ENCODE measurements at places on chromosomes 11 and 22.

GRCh38 chr11:71301046-71301857, 48.9 kb upstream of the SHANK2 start:
- DNase-seq: no peak

DNA sequence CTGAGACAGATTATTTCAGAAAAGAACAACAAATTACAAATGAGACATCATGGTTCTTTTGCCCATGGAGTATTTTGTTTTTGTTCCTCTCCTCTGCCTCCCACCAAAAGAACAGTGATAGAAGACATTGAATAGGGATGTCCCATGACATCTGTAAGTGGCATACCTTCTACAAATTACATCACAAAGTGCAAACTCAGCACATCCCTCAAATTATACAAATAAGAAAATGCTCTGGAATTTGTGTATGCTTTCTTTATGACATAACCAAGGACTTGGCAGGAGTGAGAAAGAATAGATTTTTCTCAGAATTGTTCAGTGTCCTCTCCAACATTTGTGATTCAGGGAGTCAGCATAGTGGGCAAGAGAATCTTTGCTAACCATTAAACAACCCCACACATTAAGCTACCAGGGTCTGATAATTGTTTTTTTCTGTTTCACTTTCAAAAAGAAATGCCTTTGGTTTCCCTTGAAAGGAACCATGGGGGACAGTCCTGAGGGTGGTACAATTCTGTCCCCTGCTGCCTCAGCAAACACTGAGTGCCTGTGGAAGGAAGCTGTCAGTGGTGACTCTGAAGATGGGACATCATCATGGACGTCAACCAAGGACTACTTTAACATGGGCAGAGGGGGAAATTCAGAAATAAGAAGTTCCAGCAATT, 430.3 kb downstream of the AASDHPPT start:
- DNase-seq: no peak

DNA sequence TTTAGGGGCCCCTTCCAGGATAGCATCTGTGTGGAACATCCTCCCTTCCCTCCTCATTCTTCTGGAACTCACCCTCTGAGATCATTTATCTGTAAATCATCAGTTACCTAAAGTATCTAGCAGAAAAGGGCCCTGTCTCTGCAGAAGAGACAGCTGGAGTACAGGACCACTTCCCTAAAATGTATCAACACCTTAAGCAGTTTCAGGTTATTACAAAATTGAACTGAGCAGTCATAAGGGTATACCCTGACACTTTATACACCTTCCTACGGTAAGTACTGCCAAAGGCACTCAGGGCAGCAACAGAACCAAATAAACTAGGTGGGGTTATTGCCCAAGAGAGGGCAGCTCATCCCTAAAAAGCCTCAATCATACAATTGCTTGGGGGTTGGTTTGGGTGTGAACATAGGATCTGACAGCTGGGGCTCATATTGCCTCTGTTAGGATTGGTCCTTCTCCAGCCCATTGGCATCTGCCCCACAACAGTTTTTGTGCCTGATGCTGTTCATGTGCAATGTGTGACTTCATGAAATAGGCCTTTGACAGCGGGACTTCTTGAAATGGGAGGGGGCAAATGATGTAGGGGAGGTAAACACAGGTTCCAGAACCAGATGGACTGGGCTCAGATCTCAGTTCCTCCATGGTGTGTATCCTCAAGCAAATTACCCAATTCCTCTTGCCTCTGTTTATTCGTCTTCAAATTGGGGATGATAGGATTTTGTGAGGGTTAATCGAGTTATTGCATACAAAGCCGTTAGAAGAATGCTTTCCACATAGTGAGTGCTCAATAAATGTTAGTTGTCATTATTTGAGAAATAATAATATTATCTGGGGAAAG, 2.9 kb downstream of the POU2AF3 start:
- DNase-seq: no peak

DNA sequence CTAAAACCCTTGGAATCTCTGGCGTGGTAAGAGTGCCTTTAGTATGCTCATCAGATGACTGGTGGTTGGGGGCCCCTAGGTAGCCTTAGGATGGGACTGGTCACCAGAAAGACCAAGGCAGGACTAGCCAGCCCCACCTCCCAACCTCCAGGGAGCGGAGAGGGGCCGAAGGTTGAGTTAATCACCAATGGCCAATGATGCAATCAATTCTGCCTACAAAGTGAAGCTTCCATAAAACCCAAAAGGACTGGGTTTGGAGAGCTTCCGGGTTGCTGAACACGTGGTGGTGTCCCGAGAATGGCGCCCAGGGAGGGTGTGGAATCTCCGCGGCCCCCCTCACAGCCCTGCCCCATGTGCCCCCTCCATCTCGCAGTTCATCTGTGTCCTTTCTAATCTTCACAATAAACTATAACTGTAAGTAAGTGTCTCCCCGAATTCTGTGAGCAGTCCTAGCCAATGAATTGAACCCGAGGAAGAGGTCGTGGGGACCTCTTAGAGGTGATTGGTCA, 66.4 kb upstream of the SLC22A12 start:
- DNase-seq: no peak

DNA sequence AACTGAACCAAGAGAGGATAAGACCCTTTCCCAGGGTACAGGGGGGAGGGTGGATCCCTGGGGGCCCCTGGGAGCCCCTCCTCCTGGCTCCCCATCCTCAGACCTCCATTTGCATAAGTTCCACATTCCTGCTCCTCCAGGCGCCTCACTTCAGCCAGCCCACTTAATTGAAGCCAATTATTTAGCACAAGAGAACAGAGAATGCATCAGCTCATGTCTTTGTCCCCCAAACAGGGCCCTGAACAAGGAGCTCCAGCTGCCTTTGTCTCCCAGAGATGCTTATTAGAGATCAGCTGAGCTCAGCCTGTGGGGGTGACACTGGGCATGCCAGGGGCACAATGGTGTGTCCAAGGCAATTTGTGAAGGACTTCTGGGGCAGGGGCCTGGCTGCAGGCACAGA, 89.9 kb upstream of the PRDM11 start:
- DNase-seq: no peak

DNA sequence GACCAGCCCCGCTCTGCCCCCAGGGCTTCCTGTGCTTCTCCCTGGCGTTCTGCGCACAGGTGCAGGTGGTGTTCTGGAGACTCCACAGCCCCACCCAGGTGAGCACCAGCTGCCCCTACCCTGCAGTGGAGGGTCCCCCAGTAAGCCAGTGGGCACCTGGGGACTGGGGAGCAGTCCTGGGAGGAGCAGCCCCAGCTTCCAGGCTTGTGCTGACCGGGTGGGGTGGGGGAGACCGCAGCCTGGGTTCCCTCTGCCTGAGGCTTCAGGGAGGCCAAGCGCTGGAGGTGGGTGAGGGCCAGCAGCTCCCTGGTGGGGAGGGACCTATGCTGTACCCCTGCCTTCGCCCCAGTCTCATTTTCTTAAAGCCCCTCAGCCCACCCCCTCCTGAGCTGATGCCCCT, 6.9 kb downstream of the TSPAN32 start:
- no peak for DNase-seq

DNA sequence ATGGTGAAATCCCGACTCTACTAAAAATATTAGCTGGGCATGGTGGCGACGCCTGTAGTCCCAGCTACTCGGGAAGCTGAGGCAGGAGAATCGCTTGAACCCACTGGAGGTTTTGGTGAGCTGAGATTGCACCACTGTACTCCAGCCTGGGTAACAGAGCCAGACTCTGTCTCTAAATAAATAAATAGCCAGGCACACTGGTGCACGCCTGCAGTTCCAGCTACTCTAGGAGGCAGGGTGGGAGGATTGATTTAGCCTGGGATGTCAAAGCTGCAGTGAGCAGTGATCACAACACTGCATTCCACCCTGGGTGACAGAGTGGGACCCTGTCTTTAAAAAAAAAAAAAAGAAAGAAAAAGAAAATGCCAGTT, 17.4 kb downstream of the SUSD2 start:
- DNase-seq: no peak

DNA sequence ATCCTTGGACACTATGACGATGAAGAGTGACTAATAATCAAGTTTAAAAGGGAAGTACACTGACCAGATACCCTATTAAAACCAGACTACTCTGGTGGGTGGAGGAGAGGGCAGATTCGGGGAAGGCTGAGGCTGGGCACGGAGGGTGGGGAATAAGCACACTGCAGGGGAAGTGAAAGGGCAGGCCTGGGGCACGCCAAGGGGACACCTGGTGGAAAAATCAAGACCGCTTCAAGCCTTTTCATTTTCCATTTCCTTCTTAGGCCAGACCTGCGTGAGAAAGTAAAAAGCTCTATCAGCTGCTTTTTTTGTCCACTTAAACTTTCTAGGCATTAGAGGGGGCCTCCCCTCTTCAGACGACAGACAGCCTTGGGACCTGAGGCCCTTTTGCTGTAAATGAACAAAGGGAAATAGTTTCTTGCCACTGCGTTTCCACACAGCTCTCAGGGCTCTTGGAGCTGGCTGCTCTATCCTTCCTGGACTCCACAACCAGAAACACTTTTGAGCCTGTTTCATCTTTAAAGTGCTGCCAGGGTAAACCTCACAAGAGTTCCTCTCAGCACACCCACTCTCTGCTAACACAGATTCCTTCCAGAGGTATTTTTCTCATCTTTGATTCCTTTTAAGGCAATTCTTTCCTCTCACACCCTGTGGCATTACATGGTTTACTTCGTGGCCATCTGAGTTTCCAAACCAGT, 25.0 kb upstream of the SERPIND1 start:
- DNase-seq: no peak

DNA sequence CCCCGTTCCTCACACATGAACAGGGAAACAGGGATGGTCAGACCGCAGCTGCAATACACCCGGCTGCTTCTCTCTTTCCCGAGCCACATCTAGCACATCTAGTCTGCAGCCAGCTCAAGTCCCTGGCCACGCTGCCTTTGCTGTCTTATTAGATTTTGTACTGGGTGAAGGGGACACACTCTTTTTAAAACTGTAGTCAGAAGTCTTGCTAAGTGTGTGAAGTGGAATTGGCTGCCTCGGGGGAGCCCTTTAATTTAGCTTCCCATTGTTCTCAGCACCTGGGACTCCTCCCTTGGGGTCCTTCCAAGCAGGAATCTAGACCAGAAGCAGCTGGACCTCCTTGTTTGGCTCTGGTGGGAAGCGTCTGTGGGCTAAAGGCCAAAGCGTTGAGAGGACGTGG, 420.0 kb downstream of the CTTN start:
- DNase-seq: no peak

DNA sequence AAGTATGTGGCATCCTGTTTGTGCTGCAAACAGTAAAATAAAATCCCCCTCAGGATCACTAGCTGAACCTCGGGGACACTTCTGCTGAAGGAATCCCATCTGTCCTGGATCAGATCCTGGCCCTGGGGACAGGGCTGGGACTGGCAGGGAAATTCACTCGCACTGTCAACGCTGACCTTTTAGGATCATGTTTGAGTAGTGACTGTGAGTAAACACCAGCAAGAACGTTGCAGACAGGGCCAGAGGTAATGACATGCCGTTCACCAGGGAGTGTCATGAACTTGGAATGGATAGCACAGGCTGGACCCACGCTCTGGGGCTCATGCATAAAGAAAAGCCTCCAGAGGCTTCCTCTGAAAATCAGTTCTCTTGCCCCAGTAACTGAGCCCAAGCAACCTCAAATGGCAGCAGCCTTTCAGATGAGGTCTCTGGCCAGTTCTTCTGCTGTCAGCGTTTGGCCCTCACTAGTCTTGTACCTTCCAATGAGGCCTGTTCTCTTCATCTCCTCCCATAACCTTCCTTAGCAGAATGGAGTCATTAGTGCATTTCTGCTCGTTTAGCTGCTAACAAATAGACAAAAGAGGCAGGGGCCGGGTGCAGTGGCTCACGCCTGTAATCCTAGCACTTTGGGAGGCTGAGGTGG, 51.0 kb upstream of the BARX2 start:
- DNase-seq: no peak

DNA sequence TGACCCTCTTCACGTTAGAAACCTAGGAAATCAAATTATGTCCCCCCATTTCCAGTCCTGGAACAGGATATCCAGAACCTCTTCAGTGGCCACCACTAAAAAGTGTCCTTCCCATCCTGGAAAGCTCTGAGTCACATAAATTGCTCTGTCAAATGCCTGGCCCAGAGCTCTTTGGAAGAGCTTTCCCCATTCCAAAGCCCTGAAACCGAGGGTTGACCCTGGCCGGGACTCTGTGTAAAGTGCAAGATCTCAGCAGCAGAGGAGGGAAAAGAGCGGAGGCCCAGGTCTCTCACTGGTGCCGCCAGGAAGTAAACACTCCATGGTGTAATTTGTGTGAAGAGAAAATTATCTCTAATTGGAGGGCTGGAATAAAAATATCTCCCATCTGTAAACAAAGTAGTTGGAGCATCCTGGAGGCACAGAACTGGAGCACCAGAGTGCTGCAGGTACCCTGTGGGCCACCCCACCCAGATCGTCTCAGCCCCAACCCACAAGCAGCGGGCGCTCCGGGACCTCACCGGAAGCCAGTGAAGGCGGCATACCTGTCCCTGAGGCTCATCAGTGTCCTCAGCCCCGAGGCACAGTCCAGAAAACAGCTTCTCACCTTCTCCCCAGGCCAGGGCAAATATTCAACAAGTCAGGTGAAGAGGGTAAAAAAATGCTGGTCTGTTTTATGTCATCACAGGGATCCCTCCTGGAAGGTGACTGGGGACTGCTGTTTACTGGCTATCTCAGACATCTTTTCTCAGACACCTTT, 4.7 kb upstream of the JAM3 start:
- no peak for DNase-seq

Data from stimulated activated CD4-positive, alpha-beta T cell treated with anti-CD3 and anti-CD28 coated beads, TNF-alpha, amount 100 ng/mL, for 24 hours (primary cell).